Activated CD4-positive, CD25-positive, alpha-beta regulatory T cell (primary cell): ENCODE measurements at places on chromosomes 2 and 18.

GRCh38 chr2:212901604-212902275 lies 249.7 kb downstream of the IKZF2 start:
- no peak for DNase-seq

GRCh38 chr2:36380624-36381481 lies 25.3 kb downstream of the CRIM1 start:
- no peak for DNase-seq

GRCh38 chr18:49899657-49900330 lies 86.5 kb upstream of the ACAA2 start:
- no peak for DNase-seq

DNA sequence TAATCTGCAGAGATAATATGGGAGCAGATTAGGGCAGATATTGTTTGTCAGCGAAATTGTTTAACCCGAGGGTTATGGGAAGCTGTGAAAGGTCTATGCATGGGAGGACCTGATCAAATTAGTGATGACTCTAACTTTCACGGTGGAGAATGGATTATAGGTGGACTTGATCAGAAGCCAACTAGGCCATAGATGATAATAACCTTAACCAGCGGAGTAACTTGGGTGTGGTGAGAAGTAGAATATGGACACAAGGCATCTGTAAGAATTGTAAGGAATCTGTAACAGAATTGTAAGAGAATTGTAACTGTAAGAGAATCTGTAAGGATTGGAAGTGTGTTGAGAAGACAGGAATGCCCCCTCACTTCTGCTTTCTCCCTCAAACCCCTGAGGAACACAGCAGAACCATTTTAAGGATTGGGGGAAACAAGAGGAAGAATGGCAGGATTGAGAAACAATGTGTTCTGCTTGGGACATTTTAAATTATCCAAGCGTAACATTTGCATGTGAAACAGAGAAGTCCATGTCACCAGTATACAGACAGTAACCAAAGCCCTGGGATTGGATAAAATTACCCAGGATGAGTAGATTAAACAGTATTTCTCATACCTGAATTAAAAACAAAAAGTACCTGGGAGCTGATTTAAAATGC lies 14.9 kb upstream of the SLC39A10 start:
- no peak for DNase-seq

DNA sequence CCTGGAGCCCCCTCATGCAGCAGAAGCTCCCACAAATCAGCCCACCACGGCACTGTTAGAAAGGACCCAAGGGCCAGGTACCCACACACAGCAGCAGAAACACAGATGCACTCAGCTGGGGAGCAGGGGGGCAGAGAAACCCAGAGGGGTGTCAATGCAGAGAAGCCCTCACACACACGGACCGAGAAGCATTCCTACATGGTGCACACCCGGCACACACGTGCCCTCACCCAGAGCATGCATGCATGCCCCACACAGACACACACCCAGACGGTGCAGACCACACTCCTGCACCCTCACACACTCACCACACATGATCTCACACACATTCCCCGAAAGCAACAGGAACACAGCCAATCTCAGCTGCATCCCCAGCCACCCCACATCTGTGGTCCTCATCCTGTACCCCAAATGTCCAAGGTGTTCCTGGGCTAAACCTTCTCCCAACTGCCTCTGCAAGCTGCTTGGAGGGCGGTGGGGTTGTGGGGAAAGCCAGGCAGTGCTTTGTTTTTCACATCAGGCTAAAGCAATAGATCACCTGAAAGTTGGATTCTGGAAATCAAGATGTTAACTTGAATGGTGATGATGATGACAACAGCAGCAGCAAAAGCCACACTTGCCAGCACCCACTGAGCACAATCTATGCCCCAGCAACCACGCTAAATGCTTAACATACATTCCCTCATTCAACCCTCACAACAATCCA lies 102.3 kb downstream of the ZFP36L2 start:
- DNase-seq = no peak
